ENCODE measurements at places on chromosomes 6 and 20.

DNA sequence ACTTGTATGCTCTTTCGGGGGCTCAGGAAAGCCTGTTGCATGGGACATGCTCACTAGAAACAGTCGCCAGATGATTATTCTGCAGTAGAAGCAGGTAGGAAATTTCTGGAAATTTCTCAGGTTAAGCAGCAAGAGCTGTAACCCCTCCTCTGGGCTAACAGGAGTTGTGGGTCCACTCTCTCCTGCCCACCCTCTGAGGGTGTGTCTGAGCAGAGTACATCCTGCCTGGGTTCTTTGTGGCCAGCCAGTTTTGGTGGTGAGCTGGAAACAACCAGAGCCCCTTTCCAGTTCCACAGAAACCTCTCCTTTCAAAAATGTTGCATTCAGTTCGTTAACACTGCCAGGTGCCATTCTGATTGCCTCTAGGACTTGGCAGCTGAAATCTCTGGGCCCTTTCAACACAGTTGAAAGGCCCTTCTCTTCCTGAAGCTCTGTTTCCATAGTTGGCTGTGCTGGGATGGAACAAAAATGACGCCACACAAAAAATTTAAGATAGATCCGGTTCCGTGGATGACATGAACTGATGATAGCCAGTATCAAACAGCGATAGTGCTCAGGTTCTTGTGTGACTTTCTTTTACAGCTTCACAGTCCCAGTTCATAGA lies 38.5 kb downstream of the PLCG1 start:
- H3K4me1 ChIP-seq, result peaks cover 43% of the 10 kb centered on the region
- H3K27ac ChIP-seq, result no peak overlapping the region
- H3K27me3 ChIP-seq, result no peaks in the 10 kb centered on the region
- DNase-seq, result no peak
- no peak overlapping the region for H3K4me3 ChIP-seq

DNA sequence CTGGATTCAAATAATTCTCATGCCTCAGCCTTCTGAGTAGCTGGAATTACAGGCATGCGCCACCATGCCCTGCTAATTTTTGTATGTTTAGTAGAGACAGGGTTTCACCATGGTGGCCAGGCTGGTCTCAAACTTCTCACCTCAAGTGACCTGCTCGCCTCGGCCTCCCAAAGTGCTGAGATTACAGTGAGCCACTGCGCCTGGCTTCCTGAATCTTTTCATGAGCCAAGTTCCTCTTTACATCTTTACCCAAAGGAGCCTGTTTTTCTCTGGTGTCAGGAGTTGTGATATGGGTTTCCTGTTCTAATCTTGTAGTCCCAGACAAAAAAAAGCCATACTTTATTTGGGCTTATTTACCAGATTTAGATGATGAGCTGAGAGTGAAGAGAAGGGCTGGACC lies 34.4 kb downstream of the PCNA start:
- H3K4me3 ChIP-seq, result no peak overlapping the region
- H3K27me3 ChIP-seq, result no peaks in the 10 kb centered on the region
- no peak for DNase-seq
- no peak overlapping the region for H3K27ac ChIP-seq
- H3K4me1 ChIP-seq, result no peaks in the 10 kb centered on the region
- no peaks in the 10 kb centered on the region for H3K36me3 ChIP-seq

- H3K27ac ChIP-seq, result no peak overlapping the region
- no peak overlapping the region for H3K4me3 ChIP-seq
- H3K36me3 ChIP-seq, result no peaks in the 10 kb centered on the region
- H3K27me3 ChIP-seq, result no peaks in the 10 kb centered on the region
These were observed 7.0 kb downstream of the BEND3 start for GRCh38 chr6:107108201-107108890.

- H3K36me3 ChIP-seq, result no peaks in the 10 kb centered on the region
- H3K27ac ChIP-seq, result no peak overlapping the region
- no peaks in the 10 kb centered on the region for H3K27me3 ChIP-seq
- H3K4me1 ChIP-seq, result no peaks in the 10 kb centered on the region
- no peak for DNase-seq
These were observed 118.5 kb downstream of the DLL1 start for GRCh38 chr6:170172392-170172791.

DNA sequence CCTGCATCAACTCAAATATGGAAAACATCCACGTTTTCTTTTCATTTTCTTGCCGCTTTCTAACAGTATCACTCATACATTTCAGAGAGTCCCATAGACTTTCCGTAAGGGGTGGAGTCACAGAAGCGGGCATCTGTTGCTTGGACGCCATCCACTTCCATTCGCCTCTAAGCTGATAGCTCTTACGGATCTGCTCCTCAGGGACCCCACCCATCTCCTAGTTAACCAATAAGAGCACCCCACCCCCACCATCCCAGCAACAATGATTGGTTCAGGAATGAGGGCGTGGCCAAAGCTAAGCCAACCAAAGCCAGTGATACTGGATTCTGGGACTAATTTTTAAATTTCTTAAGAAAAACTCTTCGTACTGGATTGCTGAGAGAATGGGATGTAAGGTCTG lies 42.4 kb downstream of the SLC2A10 start:
- no peaks in the 10 kb centered on the region for H3K36me3 ChIP-seq
- no peak for DNase-seq
- no peaks in the 10 kb centered on the region for H3K4me1 ChIP-seq
- no peak overlapping the region for H3K4me3 ChIP-seq
- H3K27ac ChIP-seq, result no peak overlapping the region

- no peak overlapping the region for H3K27ac ChIP-seq
- H3K4me1 ChIP-seq, result peaks cover 6% of the 10 kb centered on the region
- H3K4me3 ChIP-seq, result no peak overlapping the region
These were observed 562.7 kb downstream of the RFPL4B start for GRCh38 chr6:112909781-112910180.

DNA sequence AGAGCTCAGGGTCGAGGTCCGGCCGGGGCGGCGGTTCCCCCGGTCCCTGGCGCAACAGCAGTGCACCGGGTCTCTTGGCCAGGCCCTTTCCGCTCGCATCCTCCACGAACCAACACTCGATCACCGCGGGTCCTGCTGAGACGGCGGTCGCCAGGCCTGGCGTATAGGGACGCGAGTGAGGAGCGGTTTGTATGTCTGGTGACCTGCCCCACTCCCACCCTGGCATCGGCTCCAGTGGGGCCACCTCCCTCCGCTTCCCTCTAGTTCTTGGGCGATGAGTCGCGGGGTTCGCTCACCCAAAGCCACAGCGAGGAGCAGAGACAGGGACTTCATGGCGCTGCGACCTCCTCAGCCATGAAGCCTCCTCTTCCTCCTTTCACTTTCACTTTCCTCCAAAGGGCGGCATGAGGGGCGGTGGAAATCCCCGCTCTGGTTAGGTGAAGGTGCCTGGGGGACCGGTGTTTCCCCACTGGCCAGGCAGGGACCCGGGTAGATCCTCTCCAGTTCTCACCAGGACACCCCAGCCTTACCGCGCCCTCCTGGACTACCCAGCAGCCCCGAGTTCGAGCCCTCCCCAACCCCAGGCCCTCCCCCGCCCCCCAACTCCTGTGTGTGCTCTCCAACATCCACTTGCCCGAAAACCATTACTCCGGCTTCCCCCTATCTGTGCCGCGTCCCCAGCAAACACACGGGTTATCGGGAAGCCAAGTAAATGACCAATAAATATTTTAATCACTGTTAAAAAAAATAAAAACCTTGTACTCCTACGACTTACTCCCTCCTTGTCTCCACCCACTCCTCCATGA lies at the start of gene TAPBP:
TSS of gene TAPBP (minus strand) at position 370 of the 806 bp plus-strand sequence. CDS start at position 333, 37 bp downstream.
- H3K27ac ChIP-seq, result peak within 1 kb of the TSS; percentile 97
- peak within 1 kb of the TSS; percentile 64 for H3K4me3 ChIP-seq
- H3K27me3 ChIP-seq, result no peaks in the 10 kb centered on the region
- peak; percentile 72 for DNase-seq

DNA sequence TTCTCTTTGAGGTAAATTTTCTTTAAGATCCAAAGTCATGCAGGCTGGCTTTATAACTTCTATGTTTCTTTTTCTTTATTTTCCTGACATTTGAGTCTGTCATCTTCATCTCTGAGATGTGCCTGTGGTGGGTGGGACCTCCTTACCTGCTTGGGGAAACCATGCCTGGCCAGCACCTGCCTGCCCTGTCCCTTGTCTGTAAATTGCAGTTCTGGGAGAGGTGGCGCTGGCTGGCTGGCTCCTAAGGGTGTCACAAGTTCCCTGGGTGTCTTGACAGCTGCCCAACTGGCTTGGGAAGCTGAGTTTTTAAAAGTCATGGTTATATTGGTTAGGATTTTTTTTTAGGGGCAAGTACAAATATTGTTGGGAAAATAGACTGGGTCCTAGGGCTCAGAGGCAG lies 36.3 kb downstream of the SCAND1 start:
- DNase-seq, result no peak
- peaks cover 34% of the 10 kb centered on the region for H3K36me3 ChIP-seq
- no peaks in the 10 kb centered on the region for H3K27me3 ChIP-seq
- no peaks in the 10 kb centered on the region for H3K4me1 ChIP-seq
- no peak overlapping the region for H3K4me3 ChIP-seq

DNA sequence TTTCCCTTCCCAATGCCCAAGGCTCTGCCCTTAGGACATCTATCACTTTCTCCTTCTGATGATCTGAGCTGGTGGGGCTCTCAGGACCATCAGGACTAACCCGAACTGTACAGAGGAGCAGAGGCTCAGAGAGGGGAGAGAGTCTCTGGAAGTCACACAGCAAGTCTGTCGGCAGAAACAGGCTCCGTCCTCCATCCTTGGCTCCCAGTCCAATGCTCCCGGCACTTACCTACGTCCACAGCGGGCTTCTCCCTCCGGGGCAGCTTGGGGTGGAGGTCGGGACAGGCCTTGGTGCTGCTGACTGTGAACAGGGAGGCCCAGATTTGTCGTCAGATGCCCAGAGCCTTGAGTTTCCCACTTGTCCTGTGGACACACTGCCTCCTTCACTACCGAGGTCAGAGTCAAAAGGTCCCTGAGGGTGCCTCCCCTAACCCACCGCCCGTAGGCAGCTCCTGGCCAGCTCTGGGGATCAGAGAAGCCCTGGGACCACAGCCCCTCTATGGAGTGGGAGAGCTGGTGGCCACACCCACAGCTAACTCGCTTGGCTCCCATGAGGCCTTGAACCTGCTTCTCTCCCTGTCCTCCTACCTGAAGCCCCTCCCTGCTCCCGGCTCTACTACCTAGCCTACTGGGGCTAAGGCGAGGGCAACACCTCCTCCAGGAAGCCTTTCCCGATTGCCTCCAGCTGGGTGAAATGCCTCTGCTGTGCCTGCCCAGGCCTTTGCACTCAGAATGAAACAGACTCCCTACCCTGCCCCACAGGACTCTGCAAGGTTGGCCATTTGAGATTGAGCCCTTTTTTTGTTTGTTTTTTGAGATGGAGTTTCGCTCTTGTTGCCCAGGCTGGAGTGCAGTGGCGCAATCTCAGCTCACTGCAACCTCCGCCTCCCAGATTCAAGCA lies 22.6 kb downstream of the VSTM2L start:
- H3K4me3 ChIP-seq, result no peak overlapping the region
- peaks cover 66% of the 10 kb centered on the region for H3K27me3 ChIP-seq
- no peak for DNase-seq
- H3K4me1 ChIP-seq, result no peaks in the 10 kb centered on the region
- H3K36me3 ChIP-seq, result no peaks in the 10 kb centered on the region

GRCh38 chr20:59134182-59134581 lies 29.4 kb upstream of the ZNF831 start:
- no peak for DNase-seq
- H3K4me1 ChIP-seq, result no peaks in the 10 kb centered on the region
- H3K36me3 ChIP-seq, result no peaks in the 10 kb centered on the region
- no peak overlapping the region for H3K27ac ChIP-seq
- no peaks in the 10 kb centered on the region for H3K27me3 ChIP-seq

GRCh38 chr6:147973806-147974205 lies 368.8 kb upstream of the SASH1 start:
- DNase-seq, result no peak
- H3K27me3 ChIP-seq, result peaks cover 3% of the 10 kb centered on the region
- no peak overlapping the region for H3K27ac ChIP-seq
- no peaks in the 10 kb centered on the region for H3K36me3 ChIP-seq
- H3K4me3 ChIP-seq, result no peak overlapping the region

- H3K36me3 ChIP-seq, result peaks cover 3% of the 10 kb centered on the region
- H3K4me3 ChIP-seq, result no peak overlapping the region
- peak; percentile 67 for DNase-seq
- no peak overlapping the region for H3K27ac ChIP-seq
- peaks cover 28% of the 10 kb centered on the region for H3K4me1 ChIP-seq
- H3K27me3 ChIP-seq, result no peaks in the 10 kb centered on the region
These were observed 184.3 kb downstream of the JARID2 start for GRCh38 chr6:15430186-15430585.
